Subcutaneous adipose tissue (tissue), 4 donors: ENCODE measurements at places on chromosomes 2 and 18. TPM values are rescaled to one million over a fixed set of nuclear protein-coding genes. Genes with fewer than 3 reads are reported as not detected.

Gene LRRTM4
- total RNA-seq = not detected

Gene GIGYF2
- 75.5 TPM for total RNA-seq

Gene CCBE1
- 5.7 TPM for total RNA-seq

Gene SLC16A14
- 3.3 TPM for total RNA-seq
